B cell (primary cell): ENCODE measurements at places on chromosomes 3 and 15. TPM values are rescaled to one million over a fixed set of nuclear protein-coding genes. Genes with fewer than 3 reads are reported as not detected.
A peak's percentile ranks its signal among the peaks of the same experiment; 100 is the strongest.

AHSG gene
- not detected in 2 replicates for polyA plus RNA-seq

MAP6D1 gene
- polyA plus RNA-seq = 0.43 and 0.46 TPM in 2 replicates

ANKRD63 gene
- not detected in 2 replicates for polyA plus RNA-seq

CATSPER2 gene
- polyA plus RNA-seq = 6.7 and 7.9 TPM in 2 replicates

DNA sequence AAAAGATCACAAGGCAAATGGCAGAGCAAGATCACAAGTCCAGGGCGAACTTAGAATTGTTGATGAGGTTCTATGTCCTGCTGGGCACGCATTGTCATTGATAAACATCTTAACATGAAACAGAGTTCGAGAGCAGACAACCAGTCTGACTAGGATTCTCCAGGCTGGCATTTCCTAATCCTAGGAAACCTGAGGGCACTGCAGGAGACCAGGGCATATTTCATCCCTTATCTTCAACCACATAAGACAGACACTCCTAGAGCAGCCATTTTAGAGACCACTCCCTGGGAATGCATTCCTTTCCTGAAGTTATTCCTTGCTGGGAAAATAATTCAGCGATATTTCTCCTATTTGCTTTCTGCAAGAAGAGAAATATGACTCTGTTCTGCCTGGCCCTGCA, 1199.9 kb downstream of the SI start:
- no peaks in the 10 kb centered on the region for H3K27me3 ChIP-seq
- H3K36me3 ChIP-seq = no peaks in the 10 kb centered on the region
- peak; percentile 6 for DNase-seq
- no peak overlapping the region for H3K27ac ChIP-seq
- no peak overlapping the region for H3K4me3 ChIP-seq

DNA sequence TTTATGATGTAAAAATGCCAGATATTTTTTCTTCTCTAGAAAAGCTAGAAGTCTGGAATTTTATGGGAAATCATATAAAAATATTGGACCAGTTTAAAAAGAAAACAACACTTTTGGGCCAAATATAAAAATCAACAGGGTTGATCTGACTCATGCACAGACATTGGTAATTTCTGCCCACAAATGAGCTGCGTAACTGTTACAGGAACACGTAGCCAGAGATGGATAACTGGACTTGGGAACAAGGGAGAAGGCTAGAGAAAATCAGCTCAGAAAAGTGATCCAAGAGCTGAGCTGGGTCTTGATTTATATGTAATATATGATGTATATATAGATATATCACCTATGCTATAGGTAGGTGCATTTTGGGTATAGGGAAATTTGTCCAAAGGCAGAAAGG, 36.8 kb upstream of the NAALADL2 start:
- H3K4me1 ChIP-seq = no peaks in the 10 kb centered on the region
- H3K36me3 ChIP-seq = no peaks in the 10 kb centered on the region
- no peak overlapping the region for H3K27ac ChIP-seq

GRCh38 chr3:120451272-120451761, 525 bp upstream of the FSTL1 start:
- H3K36me3 ChIP-seq = no peaks in the 10 kb centered on the region
- H3K4me1 ChIP-seq = peaks cover 5% of the 10 kb centered on the region
- no peak overlapping the region for H3K4me3 ChIP-seq
- no peak overlapping the region for H3K27ac ChIP-seq

- no peaks in the 10 kb centered on the region for H3K36me3 ChIP-seq
- no peaks in the 10 kb centered on the region for H3K27me3 ChIP-seq
- no peak overlapping the region for H3K27ac ChIP-seq
- DNase-seq = no peak
- H3K4me3 ChIP-seq = no peak overlapping the region
Measured at GRCh38 chr3:118802325-118803095, 232.1 kb downstream of the IGSF11 start.

- DNase-seq = no peak
- no peak overlapping the region for H3K4me3 ChIP-seq
- no peaks in the 10 kb centered on the region for H3K36me3 ChIP-seq
- H3K27me3 ChIP-seq = no peaks in the 10 kb centered on the region
Measured at GRCh38 chr15:26295336-26296085, 432.4 kb upstream of the ATP10A start.

GRCh38 chr3:194261581-194262063, 89.5 kb downstream of the CPN2 start:
- no peak overlapping the region for H3K27ac ChIP-seq
- DNase-seq = no peak
- no peaks in the 10 kb centered on the region for H3K27me3 ChIP-seq

- H3K27me3 ChIP-seq = no peaks in the 10 kb centered on the region
- H3K4me1 ChIP-seq = no peaks in the 10 kb centered on the region
- H3K36me3 ChIP-seq = peaks cover 41% of the 10 kb centered on the region
- no peak for DNase-seq
- no peak overlapping the region for H3K4me3 ChIP-seq
- no peak overlapping the region for H3K27ac ChIP-seq
Measured at GRCh38 chr3:31729082-31729481, 196.4 kb downstream of the STT3B start.

GRCh38 chr3:106309274-106309673, 440.5 kb upstream of the CBLB start:
- no peak for DNase-seq
- H3K36me3 ChIP-seq = no peaks in the 10 kb centered on the region
- H3K4me1 ChIP-seq = no peaks in the 10 kb centered on the region
- H3K27ac ChIP-seq = no peak overlapping the region

- H3K27ac ChIP-seq = no peak overlapping the region
- H3K27me3 ChIP-seq = no peaks in the 10 kb centered on the region
- no peaks in the 10 kb centered on the region for H3K36me3 ChIP-seq
- H3K4me1 ChIP-seq = no peaks in the 10 kb centered on the region
Measured at GRCh38 chr3:12388185-12388584, 96.1 kb upstream of the TSEN2 start.

- peaks cover 60% of the 10 kb centered on the region for H3K4me1 ChIP-seq
- no peaks in the 10 kb centered on the region for H3K27me3 ChIP-seq
- DNase-seq = peak; percentile 33
- H3K36me3 ChIP-seq = no peaks in the 10 kb centered on the region
- H3K27ac ChIP-seq = no peak overlapping the region
Measured at GRCh38 chr15:101137312-101137940, 114.4 kb downstream of the CHSY1 start.

DNA sequence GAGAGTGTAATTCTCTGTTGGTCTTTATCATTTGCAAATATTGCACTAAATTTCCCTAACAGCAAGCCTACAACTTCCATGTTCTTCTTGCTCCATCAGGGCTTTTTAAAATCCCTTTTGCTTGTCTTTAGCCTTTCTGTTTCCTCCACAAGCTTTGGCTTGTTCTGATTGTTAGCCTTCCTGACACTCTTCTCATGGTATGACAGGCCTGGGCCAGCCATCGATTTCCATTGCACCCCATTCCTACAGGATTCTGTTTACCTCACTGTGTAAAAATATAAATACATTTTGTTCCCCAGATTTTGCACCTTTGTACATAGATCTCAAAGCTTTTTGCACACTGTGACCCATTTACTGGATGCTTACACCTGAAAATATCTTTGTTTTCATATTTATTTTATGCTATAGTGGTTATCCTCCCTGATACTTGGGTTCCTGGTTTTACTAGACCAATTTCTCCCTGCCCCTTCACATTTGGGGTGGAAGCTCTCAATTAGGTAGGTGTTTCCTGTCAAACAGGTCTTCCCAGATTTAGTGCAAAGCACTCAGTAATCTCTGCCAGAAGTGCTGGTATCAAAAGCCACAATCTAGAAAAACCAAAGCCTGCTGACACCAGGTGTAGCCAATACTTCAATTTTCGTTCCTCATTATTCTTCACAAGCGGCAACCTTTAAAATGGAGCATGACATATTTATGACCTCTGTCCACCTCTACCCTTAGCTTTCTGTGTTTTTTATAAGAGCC, 57.9 kb upstream of the PPP2R3A start:
- H3K4me1 ChIP-seq = no peaks in the 10 kb centered on the region
- DNase-seq = no peak
- H3K27ac ChIP-seq = no peak overlapping the region
- H3K4me3 ChIP-seq = no peak overlapping the region
- no peaks in the 10 kb centered on the region for H3K27me3 ChIP-seq

- H3K27me3 ChIP-seq = no peaks in the 10 kb centered on the region
- H3K4me1 ChIP-seq = peaks cover 27% of the 10 kb centered on the region
- H3K36me3 ChIP-seq = no peaks in the 10 kb centered on the region
- no peak overlapping the region for H3K27ac ChIP-seq
- no peak overlapping the region for H3K4me3 ChIP-seq
- DNase-seq = no peak
Measured at GRCh38 chr3:159923956-159924355, 64.7 kb upstream of the IL12A start.

DNA sequence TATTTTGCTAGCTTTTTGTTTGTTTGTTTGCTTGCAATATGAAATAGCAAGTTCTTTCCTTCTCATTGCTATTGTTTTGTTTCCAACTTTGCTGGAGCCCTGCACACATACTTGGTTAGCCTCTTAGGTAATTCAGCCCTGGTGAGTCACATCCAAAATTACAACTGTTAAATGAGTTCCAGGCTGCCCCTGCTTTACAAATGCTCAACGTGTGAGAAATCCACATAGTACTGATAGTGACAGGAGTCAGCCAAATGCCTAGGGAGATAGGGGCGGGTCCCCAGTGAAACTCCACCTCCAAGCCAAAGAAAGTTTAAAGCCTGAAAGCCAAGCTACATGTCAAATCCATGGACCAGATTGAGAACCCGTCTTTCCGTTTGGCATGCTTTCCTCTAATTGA, 81.3 kb upstream of the RNF7 start:
- H3K27ac ChIP-seq = no peak overlapping the region
- peaks cover 22% of the 10 kb centered on the region for H3K27me3 ChIP-seq
- peaks cover 9% of the 10 kb centered on the region for H3K4me1 ChIP-seq
- no peak overlapping the region for H3K4me3 ChIP-seq
- no peak for DNase-seq
